Stimulated activated CD8-positive, alpha-beta memory T cell treated with anti-CD3 and anti-CD28 coated beads, Interleukin-15, amount 100 ng/mL, for 4 hours (primary cell): ENCODE measurements at places on chromosomes 5 and 9.

- no peak for DNase-seq
These were observed 127.5 kb upstream of the PANK3 start for GRCh38 chr5:168706655-168707069.

GRCh38 chr5:127231118-127231517 lies 59.5 kb upstream of the MEGF10 start:
- DNase-seq = no peak

GRCh38 chr5:133083901-133084300 lies 32.1 kb downstream of the HSPA4 start:
- no peak for DNase-seq

- no peak for DNase-seq
These were observed 499.7 kb downstream of the SLCO4C1 start for GRCh38 chr5:101796427-101796826.

GRCh38 chr9:27196383-27196782 lies 87.4 kb downstream of the TEK start:
- DNase-seq = no peak

DNA sequence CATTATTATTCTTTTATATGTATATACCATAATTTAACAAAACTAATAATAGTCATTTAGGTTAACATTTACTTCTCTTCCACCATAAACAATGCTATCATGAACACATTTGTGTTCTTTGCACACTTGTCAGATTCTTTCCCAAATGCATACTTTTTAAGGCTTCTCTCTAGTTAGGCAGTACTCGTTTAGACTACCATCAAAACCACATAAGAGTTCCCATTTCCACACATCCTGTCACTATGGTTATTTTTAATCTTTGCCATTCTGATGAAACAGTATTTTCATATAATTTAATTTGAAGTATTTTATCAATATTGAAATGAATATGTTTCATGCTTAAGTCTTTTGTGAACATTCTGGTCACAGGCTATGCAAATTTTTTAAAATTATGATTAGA lies 15.1 kb downstream of the DROSHA start:
- no peak for DNase-seq

GRCh38 chr9:4615251-4615650 lies 46.8 kb upstream of the PLPP6 start:
- no peak for DNase-seq

DNA sequence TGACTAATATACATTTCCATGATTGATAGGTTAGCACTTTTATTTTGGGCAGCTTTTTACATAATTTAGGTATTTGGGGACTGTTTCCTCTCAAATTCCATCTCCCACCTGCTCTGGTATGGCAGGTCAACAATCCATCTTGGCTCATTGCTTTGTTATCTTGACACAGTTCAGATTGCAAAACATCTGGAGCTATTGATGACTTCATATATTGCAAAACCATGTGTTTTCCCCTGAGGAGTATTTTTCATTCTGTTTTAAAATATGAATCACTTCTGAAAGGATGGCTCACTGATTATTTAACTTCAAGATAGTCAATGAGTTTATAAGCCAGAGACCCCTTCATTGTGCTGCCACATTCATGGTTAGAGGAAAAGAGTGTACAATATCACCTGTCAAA lies 1206.0 kb upstream of the C9orf72 start:
- no peak for DNase-seq
